CD4-positive, CD25-positive, alpha-beta regulatory T cell (primary cell): ENCODE measurements at places on chromosomes 12 and 14.

DNA sequence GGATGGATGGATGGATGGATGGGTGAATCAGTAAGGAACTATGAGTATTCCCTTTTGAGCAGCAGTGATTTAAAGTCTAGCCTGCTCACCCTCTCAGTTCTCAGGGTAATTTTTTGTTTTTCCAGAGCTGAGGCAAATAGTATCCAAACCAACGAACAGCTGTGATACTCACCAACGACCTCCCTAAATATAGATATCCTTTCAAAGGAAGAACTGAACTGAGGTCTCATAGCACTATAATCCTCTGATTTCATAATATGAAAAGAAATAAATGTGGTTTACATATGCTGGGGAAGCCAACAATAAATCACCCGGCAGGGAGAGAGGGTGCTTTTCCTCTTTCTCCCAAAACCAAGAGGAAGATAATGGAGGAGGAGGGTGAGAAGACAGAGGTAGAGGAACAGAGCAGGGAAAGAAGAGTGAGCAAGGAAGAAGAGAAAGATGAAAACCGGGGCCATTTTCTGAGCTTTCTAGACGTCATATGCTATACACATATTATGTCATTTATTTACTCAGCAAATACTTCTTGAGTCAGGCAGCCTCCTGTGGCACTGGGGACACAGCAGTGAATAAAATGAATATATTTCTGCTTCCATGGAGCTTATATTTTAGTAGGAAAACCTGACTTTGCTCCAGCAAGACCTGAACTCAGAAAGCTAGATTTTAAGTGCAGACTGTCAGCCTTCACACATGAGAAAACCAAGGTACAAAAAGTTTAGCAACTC, 710.7 kb upstream of the TBX3 start:
- DNase-seq, result no peak

DNA sequence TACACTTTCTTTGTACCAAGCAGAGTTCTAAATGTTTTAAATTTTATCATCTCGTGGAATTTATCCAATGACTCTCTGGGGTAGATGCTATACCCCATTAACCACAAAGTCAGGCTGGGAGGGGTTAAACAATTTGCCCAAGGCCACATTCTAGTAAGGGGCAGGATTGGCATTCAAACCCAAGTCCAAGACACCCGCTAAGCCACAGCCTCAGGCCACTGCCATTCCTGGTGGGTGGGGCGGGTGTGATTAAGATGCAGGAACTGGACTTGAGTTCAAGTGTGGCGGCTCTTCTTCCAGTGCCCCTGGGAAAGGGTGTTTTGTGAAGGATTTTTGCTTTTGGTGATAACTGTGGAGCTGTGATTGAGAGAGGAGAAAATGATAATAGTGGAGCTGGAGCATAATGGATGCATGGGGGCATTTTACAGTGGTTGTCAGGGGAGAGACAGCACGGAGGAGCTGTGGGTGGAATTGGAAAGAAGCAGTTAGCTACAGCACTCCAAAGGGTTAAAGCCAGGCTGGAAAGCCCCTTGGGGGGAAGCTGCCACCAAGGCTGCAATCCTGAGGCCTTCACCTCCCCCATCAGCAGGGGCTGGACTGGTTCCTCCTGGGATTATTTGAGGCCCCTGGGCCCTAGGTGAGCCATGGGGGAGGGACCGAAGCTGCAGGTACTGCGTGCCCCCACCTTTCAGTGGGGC, 1.0 kb upstream of the VRTN start:
- DNase-seq, result no peak

- DNase-seq, result no peak
Observed at GRCh38 chr14:24443053-24443665, 583 bp upstream of the SDR39U1 start.

- no peak for DNase-seq
Observed at GRCh38 chr14:89242652-89243279, 174.3 kb downstream of the FOXN3 start.

- no peak for DNase-seq
Observed at GRCh38 chr12:53994264-53995001, 5.5 kb upstream of the HOXC9 start.
